Omental fat pad (tissue), 4 donors: ENCODE measurements at places on chromosomes 7 and 10. TPM values are rescaled to one million over a fixed set of nuclear protein-coding genes. Genes with fewer than 3 reads are reported as not detected.

Gene CTBP2
- 58.6 TPM for total RNA-seq

Gene RNF148
- 3.0 TPM for total RNA-seq

GRCh38 chr10:112375721-112376395 lies 1.9 kb downstream of the ACSL5 start:
- no peak for DNase-seq

DNA sequence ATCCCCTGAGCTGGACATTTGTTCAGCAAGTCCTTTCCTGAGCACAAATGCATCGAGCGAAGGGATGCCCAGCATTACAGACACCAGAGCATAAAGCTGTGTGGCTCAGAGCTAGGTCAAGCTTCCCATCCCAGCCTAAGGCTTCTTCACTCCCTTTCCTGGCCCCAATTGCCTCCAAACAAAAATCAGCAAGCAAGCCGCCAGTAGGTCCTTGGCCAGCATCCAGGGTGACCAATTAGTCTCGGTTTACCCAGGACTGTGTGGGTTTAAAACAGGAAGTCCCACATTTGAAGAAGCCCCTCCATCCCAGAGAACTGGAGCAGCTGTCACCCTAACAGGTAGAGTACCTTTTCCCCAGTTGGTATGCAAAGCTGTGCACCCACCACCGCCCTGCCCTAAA lies 51.2 kb downstream of the PRKAG2 start:
- DNase-seq = no peak

GRCh38 chr10:93542358-93542791 lies 24.1 kb upstream of the FFAR4 start:
- DNase-seq = no peak

DNA sequence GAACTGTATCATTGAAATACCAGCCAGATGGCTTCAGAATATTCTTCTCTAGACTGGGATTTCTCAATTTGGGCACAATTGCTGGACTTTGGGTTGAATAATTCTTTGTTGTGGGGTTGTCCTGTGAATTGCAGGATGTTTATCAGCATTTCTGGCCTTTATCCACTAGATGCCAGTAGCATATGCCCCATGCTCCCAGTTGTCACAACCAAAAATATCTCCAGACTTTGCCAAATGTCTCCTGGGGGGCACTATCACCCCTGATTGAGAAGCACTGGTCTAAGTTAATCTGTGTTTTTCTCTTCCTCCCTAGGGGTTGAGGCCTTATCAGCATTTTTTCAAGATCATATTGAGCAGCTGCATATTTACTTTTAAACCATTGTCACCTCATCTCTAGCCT lies 204.9 kb upstream of the SP8 start:
- no peak for DNase-seq
